Activated gamma-delta T cell (primary cell): ENCODE measurements at places on chromosomes 11 and 22.

GRCh38 chr22:29907753-29908515, 25.0 kb downstream of the MTMR3 start:
- DNase-seq = no peak

GRCh38 chr11:120657306-120658070, 145.9 kb downstream of the GRIK4 start:
- no peak for DNase-seq

- no peak for DNase-seq
These were observed 29.4 kb downstream of the PPP2R1B start for GRCh38 chr11:111736621-111737443.

- DNase-seq = no peak
These were observed 38.5 kb upstream of the PPARA start for GRCh38 chr22:46111645-46112306.

DNA sequence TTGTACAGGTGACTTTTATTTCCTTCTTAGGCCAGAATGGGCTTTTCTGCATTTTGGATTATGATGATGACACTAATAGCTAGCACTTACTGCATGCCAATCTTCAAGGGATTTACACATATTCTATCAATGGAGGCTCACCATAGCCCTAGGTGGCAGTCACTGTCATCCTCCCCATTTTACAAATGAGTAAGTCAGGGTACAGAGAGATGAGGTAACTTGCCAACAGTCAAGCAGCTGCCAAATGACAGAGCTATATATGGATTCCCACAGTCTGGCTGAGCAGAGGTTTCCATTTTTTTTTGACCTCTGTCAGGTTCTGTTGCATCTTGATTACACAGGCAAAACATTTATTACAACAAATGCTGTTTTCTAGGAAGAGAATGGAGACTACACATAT, 23.8 kb upstream of the C11orf96 start:
- no peak for DNase-seq

GRCh38 chr11:34830035-34830434, 86.1 kb downstream of the APIP start:
- DNase-seq = no peak

GRCh38 chr11:41419901-41420300, 39.6 kb downstream of the LRRC4C start:
- no peak for DNase-seq

DNA sequence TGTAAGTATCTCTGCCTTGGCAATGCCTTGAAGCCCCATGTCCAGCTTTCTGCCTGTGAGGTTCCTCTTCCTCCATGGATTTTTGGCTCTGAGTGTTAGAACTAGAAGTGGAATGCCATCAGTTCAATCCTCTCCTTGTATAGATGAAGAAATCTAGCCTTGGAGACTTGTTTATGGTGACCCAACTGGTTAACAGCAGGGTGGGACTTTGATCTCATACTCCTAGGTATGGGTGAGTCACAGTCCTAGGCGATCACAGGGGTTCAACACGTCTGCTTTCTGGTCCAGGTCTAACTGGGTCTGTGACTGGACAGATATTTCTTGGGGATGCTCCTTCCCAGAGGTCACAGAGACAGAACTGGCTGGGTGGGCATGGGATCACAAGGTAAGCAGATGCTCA, 9.2 kb upstream of the MTFP1 start:
- DNase-seq = no peak

DNA sequence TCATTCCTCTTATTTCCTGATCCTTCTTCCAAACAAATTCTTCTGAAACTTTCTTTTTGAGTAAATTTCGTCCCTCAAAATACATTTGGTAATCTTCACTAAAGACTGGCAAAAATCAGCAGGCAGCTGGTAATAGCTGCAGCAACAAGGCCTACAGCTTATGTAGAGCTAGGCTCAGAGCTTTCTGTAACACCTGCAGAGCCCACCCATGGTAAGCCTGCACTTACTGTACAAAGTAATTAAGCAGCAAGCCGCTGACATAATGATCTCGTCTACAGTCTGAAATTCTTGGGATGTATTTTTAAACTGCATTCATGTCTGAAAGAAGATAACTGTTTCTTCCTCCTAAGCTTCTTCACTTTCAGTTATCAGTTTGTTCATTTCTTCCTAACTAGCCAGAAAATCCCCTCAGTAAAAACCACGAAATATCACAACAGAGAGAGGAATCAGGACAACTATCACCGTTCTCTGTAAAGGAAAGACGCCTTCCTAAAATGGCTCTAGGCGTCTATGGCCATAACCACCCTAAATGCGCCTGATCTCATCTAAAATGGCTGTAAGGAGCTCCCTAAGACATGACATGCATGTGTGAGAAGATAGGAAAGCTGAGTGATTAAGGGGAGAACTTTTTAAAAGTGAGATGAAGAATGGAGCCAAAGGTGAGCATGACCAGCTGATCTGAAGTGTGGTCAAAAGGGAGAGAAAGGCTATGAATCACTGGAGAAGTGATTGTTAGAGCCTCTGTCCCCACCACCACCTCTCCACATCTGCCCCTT, 56.2 kb downstream of the DENND5A start:
- DNase-seq = no peak

- no peak for DNase-seq
These were observed 12.5 kb downstream of the RBM7 start for GRCh38 chr11:114412946-114413345.

- DNase-seq = no peak
These were observed 15.6 kb downstream of the DCUN1D5 start for GRCh38 chr11:103076361-103076760.

- no peak for DNase-seq
These were observed 2.2 kb downstream of the YIF1A start for GRCh38 chr11:66286699-66287098.

DNA sequence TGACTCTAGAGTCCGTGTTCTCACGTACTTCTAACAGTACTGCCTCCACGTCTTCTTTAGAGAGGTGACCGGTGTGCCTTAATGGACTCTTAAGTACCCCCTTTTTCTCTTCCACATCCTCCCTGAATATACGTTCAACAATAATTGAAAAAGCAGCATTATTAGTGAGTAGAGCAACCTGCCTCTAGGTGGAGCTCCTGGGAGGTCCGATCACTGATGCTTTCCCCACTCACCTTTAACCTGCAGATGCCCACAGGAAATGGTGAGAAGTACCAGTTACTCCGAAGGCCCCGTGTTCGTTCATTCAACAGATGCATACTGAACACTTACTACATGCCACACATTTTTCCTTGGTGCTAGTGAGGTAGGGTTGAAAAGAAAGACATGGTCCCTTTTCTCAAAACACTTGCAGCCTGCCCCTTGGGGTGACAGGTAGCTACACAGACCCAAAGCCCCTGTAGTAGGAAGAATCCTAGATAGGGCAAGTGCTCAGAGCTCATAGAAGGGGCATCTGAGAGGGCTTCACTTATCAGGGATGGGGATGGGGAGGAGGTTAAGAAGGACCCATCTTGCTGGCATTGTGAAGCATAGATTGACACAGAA, 72.7 kb downstream of the FEZ1 start:
- no peak for DNase-seq

DNA sequence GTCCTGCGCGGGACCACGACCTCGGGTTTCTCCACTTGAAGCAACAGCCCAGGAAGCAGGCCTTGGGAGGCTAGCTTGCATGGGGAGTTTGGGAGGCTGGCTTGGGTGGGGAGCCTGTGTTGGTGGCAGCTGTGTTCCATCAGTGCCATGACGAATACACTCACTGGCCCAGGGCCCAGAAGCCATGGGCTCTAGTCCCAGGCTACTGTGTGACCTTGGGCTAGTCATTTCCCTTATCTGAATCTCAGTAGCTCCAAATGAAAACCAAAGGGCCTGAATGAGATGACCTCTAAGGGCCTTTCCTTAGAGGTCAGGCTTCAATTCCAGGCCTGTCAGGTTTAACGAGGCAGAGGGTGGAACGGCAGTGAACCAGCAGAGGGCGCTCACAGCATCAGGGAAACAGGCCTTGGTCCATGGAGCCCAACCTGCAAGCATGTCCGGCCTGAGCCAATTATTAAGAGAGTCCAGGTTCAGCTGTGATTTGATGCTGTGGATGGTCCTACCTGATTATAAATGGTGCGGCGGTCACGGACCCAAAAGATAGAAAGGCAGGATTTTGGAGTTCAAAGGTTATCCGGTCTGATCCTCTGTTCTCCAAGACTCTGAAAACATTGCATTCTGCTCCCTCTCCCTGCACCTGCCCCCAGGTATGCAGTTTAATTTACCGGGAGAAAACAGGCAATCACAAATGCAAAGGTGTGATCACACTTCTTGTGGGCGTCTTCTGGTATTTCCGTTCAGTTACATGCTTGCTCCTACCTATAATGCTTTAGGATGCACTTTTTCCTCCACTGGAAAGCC, 15.9 kb downstream of the PTPN5 start:
- DNase-seq = no peak

- DNase-seq = no peak
These were observed 3.0 kb downstream of the MAFF start for GRCh38 chr22:38204784-38205183.

DNA sequence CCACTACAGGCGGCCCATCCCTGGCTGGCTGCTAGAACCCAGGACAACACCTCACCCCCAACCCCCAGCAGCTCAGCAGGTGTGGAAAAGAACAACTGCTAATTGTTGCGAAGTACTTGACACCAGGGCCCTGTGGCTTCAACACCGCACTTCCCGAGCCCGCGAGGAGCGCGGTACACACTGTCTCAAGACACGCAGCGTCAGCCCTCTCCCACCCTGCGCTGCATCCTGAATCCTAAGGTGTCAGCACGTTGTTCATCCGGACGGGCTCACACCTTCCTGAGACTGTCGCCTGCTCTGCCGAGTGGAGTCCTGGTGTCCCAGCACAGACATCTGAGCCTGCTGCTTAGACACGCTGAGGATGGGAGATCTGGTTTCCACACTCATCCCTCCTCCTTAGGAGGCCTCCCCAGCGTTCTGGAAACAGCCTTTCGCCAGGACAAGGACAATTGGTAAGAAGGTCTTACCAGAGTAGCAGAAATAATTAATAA, 1336.2 kb downstream of the BRD1 start:
- no peak for DNase-seq

DNA sequence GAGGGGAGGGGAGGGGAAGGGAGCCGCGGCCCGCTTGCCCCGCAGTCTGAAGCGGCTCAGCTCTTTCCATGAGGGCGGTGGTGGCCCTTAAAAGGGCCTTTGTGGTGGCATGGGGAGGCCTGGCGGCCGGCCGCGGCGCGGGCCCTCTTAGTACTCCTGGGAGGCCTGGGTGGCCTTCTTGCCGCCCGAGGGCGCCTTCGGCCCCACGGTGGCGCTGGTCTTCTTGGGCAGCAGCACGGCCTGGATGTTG, 6.9 kb downstream of the DPAGT1 start:
- peak; percentile 50 for DNase-seq

- no peak for DNase-seq
These were observed 83.7 kb downstream of the IGLL1 start for GRCh38 chr22:23496445-23496833.

- no peak for DNase-seq
These were observed 18.6 kb downstream of the RTN3 start for GRCh38 chr11:63699896-63700295.

DNA sequence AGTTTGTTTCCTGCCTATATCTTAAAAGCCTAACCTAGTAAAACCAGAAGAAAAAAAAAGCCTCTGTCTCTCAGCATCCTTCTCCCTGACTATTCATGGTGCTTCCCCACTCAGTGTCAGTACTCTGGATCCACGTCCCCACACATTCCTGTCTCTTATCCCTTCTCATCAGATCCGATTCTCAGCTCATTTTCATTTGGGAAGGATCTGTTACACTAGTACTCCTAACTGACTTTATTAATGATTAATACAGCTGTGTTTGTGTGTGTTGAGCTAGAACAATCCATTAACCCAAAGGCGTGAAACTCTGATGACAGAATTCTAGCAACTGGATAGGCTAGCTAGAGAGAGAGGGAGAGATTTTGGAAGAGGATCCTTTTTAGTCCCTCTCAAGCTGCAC, 1.5 kb downstream of the PRRG4 start:
- DNase-seq = no peak

- no peak for DNase-seq
These were observed 15.1 kb upstream of the EFCAB6 start for GRCh38 chr22:43827003-43827735.

- DNase-seq = no peak
These were observed 388.4 kb downstream of the BUD13 start for GRCh38 chr11:116384407-116384806.

GRCh38 chr11:48013269-48013901, 33.0 kb downstream of the PTPRJ start:
- DNase-seq = peak; percentile 32

GRCh38 chr11:74019104-74019738, 10.3 kb upstream of the UCP3 start:
- DNase-seq = no peak

- DNase-seq = no peak
These were observed 1.1 kb downstream of the MLC1 start for GRCh38 chr22:50084080-50084477.

DNA sequence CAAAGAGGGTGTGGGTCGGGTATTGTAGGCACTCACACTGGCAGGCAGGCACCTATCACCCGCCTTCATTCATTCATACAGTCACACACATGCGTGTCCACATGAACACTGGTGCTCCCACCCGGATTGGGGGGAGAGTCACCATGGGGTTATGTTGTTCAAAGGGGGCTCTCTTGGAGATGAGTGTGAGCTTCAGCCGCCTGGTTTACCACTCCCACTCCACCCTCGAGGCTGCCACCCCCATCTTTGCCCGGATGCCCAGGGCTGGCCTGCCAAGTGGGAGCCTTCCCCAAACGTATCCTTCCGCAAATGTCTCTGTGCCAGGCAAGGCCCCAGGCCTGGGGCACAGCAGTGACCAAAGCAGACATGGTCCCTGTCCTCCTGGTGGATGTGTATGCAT, 22.6 kb downstream of the MRGPRD start:
- no peak for DNase-seq

GRCh38 chr11:33997584-33998251, 53.8 kb upstream of the CAPRIN1 start:
- DNase-seq = no peak

- no peak for DNase-seq
These were observed 153.0 kb upstream of the FAT3 start for GRCh38 chr11:92071660-92072059.

DNA sequence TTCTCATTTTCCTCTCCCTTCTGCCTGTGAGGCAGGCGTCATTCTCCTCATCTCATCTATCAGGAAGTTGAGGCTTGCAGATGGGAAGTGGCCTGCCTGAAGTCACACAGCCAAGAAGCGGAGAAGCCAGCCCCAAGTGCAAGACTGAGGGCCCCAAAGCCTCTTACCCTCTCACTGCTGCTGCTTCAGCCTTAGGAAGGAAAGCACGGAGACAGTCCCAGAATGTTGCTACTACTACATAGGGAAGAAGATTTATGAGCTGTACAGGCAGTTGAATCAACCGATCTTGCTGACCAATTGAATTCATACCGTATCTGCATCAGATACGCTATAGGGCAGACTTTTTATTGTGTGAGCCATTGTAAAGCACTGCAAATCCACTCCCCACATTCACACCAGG, 89.0 kb downstream of the CWC15 start:
- no peak for DNase-seq

- no peak for DNase-seq
These were observed 3.2 kb downstream of the IGSF9B start for GRCh38 chr11:133953547-133953946.
